Stimulated activated CD4-positive, alpha-beta T cell treated with anti-CD3 and anti-CD28 coated beads, TNF-alpha, amount 100 ng/mL, for 1 hour (primary cell): ENCODE measurements at places on chromosomes 1 and 21.

DNA sequence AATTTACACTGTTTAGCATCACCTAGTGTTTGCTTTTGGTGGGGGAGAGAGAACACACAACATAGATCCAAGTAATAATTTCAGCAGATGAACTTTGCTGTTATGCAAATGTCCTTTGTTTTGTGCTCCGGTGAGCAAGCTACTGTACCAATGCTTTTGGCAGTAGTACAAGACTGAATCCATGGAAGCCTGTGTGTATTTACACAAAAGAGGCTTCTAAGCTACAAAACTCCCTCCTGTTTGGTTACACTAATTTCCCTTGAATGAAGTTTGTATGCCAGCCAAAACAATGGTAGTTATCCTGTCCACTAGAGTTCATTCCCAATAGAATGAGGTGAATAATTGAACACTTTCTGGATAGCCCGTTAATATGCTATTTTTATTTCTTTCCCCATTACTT is 320.5 kb downstream of the KCTD3 start:
- DNase-seq: no peak

DNA sequence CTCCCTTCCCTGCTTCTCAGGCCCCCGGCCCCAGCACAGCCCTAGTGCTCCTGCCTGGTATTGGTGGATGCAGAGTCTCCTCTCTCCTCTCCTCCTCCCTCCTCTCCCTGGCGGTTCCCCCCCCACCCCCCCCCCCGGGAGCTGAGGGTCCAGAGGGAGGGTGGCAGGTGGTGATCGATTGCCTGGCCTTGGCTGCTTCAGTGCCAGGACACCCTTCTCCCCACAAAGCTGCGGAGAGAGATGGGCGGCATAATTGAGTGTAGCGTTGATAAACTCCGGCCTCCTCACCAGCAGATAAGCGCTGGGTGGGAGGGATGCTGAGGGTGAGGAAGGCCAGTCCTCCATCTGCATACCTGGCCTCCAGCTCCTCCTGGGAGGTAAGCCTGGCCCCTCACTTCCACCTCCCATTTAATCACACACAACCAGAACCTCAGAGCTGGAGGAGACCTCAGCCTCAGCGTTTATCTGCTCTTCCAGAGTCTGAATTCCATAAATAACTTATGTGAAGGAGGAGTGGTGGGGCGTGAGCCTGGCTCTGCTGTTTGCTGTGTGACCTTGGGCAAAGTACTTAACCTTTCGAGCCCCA is 60.8 kb downstream of the LRRN2 start:
- DNase-seq: no peak

- DNase-seq: no peak
These were observed 137.2 kb downstream of the ROR1 start for GRCh38 chr1:63911049-63911448.

GRCh38 chr1:17892225-17892624 is 137.1 kb downstream of the ACTL8 start:
- no peak for DNase-seq

DNA sequence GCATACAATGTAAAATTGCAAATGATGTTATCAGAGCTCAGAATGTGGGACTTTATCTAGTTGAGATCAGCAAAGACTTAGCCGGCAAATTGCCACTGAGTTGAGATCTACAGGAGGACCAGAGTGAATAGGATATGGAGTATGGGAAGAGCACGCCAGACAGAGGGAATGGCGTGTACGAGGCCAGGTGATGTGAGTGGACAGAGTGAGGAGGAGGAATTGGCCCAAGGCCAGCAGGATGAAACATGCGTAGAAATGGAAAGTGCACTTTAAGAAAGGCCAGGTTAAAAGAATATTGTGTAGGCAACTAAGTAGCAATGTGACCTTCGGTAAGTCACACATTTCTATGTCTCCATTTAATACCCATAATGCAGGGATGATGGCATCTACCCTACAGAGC is 211.0 kb downstream of the ZP4 start:
- no peak for DNase-seq

GRCh38 chr1:27010226-27010994 is 2.2 kb downstream of the TENT5B start:
- no peak for DNase-seq

DNA sequence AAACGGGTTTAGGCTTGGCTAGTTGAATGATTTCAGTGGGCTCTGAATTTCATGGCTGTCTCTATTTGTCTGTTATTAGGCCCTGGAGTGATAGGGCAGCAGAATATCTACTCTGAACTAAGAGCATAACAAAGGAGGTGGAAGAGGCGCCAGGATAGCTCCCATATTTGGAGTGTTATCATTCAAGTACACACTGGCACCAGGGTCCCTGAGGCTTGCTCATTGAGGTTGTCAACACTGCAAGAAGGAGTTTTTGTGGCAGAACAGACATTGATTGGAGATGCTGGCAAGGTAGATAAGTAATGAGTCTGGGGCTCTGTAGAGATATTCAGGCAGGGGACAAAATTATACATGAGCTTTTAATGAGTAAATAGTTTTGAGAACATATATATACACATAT is 1748.4 kb downstream of the MRPL39 start:
- no peak for DNase-seq

DNA sequence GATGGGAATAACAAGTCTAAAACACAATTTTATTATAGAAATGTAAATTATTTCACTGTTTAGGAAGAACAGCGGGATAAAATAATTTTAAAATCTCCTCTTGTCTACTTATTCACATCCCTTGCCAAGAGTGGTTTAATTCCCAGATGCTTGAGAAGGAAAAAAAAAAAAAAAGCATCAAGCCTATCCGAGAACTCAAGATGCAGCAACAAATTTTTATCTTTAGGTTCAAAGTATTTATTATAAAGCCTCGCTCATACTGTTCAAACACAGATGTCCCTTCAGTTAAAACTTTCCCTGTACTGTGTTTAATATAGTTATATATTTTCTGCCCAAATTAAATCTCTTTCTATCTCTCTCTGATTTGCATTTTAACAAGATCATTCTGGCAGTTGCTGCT is 1615.8 kb downstream of the PLA2G4A start:
- DNase-seq: no peak
